ENCODE measurements at places on chromosomes 12 and 14.

- DNase-seq: no peak
Observed at GRCh38 chr12:53344824-53345485, 8.8 kb upstream of the SP7 start.

DNA sequence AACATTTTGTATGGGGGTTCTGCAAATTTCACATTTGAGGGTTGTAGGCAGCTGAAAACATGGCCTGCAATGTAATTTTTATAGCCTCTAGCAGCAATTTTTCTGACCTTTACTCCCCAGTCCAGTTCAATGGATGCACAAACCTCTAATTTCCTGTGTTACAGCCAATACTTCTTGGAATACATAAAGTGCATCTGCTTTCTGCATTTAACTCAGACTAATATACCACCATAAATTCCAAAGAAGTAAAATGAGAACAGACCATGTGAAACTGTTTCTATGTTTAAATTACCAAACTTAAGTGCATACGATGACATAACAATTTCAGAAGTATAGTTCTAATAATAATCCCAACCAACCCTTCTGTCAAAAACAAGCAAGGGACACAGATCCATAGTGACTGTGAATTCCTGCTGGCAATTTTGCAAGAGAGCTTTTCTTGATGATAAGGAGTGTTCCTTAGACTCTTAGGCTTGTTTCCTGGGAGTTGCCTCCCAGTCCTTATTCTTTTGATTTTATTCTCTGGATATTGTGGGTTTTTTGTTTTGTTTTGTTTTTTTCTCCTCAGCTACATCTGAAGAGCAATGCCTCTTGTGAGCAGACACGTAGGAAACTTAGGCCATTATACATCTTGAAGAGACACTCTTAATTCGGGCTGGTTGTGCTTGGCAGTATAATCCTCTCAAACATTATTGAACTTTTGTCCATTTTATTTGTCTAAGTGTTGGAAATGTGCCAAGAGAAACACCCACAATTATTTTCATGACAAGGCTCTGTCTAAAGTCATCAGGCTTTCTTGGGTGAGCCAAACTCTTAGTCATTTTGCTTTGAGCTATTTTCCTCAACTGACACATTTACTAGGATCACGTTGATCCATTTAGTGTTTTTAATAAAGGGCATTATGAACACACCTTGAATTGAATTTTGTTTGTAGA lies 51.3 kb upstream of the RERGL start:
- peak; percentile 17 for DNase-seq

DNA sequence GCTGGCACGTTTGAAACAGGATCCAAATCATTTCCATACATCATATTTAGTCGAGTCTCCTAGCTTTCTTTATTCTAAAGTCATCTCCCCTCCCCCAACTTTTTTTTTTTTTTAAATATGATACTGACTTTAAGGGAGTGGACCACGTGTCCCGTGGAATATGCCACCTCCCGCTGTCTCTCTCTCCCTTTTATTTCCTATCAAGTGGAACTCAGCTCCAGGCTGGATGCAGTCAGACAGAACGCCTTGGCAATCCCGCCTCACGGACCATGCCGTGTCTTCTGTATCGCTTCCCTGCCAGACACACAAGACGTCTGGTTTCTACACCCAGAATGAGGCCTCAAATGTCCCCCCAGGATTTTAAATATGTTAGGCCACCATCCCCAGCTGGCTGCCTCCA lies 21.2 kb downstream of the BCL7A start:
- DNase-seq: no peak

GRCh38 chr12:93113317-93114006 lies 184.4 kb upstream of the EEA1 start:
- no peak for DNase-seq

- no peak for DNase-seq
Observed at GRCh38 chr12:85057370-85057963, 21.3 kb downstream of the LRRIQ1 start.

GRCh38 chr12:93654421-93654820 lies 22.8 kb upstream of the CRADD start:
- no peak for DNase-seq

- DNase-seq: no peak
Observed at GRCh38 chr12:109621211-109621694, 47.7 kb downstream of the MVK start.

- no peak for DNase-seq
Observed at GRCh38 chr12:18242380-18243089, 18.8 kb upstream of the PIK3C2G start.

GRCh38 chr12:30753233-30753632 lies 1.5 kb downstream of the CAPRIN2 start:
- no peak for DNase-seq

DNA sequence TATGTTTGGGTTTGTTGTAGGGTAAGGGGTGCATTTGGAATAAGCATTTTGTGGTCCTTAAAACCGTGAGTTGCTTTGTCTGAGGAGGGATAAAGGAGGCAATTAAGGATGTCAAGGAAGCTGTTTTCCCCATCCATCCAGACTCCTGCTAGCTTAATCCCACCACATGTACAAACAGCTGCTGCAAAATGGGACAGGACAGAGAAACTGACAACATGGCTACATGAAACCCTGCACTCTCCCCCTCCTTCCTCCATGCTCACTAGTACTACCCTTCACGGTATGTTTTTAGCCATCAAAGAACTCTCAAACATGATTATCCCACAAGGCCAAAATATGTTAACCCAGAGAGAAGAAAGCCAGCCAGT lies 20.6 kb downstream of the ST8SIA1 start:
- DNase-seq: no peak

DNA sequence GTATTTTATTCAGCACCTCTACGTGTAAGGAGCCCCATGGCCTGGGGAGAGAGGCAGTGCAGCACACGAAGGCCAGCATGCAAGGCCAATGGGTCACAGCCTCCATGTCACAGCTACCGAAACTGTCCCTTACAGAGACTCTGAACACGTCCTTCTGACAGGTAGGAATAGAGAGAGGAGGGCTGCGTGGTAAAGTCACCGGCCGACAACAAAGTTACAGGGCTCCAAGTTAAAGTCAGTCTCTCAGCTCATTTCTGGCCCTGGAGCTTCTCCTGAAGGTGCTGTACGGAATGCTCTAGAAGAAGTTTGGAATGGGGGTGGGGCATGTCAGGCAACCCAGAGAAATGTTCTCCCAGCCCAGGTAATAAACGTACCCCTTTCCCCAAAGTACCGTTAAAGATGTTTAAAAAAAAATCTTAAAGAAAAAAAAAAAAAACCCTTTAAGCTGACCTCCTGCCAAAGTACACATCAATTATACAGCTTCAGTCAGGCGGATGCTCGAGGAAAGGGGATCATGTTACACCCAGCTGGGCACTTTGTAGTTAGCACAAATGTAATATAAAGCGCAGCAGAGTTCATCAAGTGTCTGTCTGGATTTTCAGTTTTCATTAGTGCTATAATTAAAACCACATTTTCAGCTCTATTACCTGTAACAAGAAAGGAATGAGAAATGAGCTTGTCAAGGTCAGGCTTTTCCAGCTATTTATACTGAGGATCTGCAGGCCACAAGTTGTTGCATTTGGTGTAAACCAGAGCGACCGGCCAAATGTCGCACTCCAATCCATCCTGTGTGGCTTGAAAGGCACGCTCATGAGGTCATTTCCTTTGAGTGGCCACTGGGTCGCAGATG lies 53.3 kb upstream of the CDKN3 start:
- no peak for DNase-seq

GRCh38 chr14:77714926-77715325 lies 7.0 kb downstream of the SLIRP start:
- DNase-seq: no peak

DNA sequence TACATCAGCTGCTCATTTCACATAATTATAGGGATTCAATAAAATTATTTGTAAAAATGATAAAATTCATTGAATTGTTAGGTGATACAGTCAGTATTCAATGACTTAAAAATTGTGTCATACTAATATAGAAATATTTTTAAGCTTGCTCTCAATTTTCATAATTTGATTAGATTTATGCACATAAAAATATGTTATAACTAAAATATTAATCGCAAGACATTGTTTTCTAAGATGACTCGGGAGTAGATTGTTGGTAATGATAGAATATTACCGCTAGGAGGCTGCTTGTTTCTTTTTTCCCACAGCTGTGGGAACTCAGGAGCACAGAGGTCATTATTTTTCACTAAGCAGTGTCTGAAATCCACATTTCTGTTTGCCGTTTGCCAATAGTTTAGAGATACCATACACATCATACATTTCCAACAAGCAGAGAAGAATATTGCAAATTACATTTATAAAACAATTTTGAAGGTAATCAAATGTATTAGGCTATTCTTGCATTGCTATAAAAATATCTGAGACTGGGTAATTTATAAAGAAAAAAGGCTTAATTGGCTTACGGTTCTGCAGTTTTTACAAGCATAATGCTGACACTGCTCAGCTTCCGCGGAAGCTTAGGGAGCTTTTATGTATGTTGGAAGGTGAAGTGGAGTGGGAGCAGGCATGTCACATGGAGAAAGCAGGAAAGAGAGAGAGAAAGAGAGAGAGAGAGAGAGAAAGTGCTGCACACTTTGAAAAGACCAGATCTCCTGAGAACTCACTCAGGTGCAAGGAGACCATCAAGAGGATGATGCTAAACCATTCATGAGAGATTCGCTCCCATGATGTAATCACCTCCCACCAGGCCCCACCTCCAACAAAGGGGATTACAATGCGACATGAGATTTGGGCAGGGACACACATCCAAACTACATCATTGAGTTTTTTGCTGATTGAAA lies 9.2 kb downstream of the CD69 start:
- DNase-seq: no peak

- DNase-seq: no peak
Observed at GRCh38 chr14:71398450-71398849, 491.2 kb downstream of the PCNX1 start.

GRCh38 chr14:75150150-75150549 lies 23.3 kb upstream of the NEK9 start:
- no peak for DNase-seq

DNA sequence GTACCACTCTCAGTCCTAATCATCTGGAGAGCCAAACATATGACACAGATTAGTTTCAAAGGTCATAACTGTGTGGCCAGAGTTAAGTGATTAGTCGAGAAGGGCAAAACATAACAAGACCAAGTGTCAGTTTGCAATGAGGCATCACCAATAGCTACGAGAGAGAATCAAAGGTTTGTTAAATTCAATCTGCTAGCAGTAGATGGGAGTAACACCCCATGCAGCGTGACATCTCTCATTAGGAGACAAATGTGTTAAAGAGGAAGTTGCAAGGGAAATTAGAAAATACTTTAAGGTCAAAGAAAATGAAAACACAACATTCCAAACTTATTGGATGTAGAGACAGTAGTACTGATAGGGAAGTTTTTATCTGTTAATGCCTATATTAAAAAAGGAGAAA lies 135.7 kb upstream of the SYT10 start:
- DNase-seq: no peak

- DNase-seq: no peak
Observed at GRCh38 chr12:94240171-94240570, 91.8 kb downstream of the PLXNC1 start.

GRCh38 chr14:21039585-21040369 lies 2.4 kb upstream of the RNASE7 start:
- DNase-seq: no peak

DNA sequence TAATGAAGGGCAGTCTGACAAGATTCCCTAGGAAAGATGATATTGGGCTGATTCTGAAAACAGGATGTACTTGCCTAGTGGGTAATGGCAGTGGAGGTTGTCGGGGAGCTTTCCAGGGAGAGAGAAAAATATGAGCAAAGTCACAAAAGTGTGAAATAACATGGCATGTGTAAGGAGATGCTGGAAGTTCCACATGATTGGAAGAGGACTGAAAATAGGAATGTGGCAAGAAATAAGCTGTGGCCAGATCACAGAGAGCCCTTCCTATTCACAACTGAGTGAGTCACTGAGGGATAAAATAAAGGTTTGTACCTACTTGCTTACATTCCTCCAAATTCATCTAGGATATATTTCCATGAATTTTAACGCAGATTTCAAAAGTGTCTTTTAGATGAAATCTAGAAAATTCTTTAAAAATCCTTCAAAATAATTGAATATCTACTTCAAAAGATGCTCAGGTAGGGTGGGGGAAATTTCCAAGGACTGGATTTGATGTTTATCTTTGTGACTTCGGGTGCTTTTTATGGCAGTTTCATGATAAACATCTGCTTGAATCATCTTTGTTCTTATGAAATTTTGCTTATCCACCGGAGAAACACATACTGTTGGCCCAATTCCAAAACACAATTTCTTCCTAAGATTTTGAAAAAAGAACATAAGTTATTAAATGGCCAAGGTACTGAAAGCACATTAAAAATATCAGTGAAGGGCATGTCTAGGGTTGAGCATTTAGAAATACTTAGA lies 36.3 kb upstream of the SLC2A13 start:
- no peak for DNase-seq

- no peak for DNase-seq
Observed at GRCh38 chr12:58980768-58981167, 60.5 kb upstream of the LRIG3 start.

GRCh38 chr12:48441069-48441468 lies 31.3 kb upstream of the ANP32D start:
- DNase-seq: no peak

- no peak for DNase-seq
Observed at GRCh38 chr12:113048716-113049127, 7.8 kb upstream of the DTX1 start.

GRCh38 chr14:52797653-52798052 lies 6.2 kb upstream of the GNPNAT1 start:
- no peak for DNase-seq

DNA sequence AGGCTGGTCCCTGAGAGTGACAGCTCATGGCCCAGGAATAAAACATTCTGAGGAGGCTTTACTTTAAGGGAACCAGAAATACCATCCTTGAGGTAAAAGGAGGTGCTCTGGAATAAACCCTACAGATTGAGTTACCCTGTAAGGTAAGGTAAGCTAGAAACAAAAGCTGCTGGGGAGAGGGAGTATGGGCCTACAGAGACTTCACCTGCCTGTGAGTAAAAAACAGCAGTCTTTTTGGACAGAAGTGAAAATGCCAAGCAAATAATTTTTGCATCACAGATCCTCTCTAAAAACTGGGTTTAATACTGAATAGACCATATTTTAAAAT lies 41.2 kb downstream of the CORO1C start:
- DNase-seq: no peak

GRCh38 chr14:35366521-35366976 lies 38.0 kb downstream of the NFKBIA start:
- DNase-seq: no peak

DNA sequence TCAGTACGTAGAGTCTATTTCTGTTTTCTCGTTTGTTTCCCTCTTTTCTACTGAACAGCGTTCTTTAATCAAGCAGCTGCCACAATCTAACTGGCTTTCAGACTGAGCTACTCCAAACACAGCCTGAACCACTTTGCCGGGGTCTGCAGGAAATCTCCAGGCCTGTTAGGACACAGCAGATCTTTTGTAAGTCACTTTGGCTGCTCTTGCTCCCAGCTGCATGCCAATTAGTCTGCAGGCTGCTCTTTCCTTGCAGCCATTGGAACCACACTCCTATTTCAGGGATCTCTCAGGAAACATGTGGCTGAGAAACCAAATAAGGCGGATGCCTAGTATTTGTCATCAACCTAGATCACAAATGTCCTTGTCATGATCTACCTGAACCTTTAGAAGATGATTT lies 73.6 kb downstream of the TMTC1 start:
- no peak for DNase-seq

GRCh38 chr14:25848601-25849000 lies 749.2 kb downstream of the NOVA1 start:
- no peak for DNase-seq

- DNase-seq: no peak
Observed at GRCh38 chr14:85953265-85953664, 423.3 kb downstream of the FLRT2 start.
